Immature natural killer cell (primary cell): ENCODE measurements at places on chromosomes 2 and 18. TPM values are rescaled to one million over a fixed set of nuclear protein-coding genes. Genes with fewer than 3 reads are reported as not detected.

Gene PAIP2B
- polyA plus RNA-seq = 1.3 TPM

Gene TNFAIP6
- polyA plus RNA-seq = not detected

Gene ZNF512
- polyA plus RNA-seq = 17.4 TPM

Gene IL1F10
- not detected for polyA plus RNA-seq

DNA sequence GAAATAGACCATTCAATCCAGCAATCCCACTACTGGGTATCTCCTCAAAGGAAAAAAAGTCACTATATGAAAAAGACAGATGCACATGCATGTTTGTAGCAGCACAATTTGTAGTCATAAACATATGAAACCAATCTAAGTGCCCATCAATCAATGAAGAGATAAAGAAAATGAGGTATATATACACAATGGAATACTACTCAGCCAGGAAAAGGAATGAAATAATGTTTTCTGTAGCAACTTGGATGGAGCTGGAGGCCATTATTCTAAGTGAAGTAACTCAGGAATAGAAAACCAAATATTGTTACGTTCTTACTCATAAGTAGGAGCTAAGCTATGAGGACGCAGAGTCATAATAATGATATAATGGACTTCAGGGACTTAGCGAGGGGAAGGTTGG lies 45.2 kb upstream of the LRRC30 start:
- DNase-seq = no peak

DNA sequence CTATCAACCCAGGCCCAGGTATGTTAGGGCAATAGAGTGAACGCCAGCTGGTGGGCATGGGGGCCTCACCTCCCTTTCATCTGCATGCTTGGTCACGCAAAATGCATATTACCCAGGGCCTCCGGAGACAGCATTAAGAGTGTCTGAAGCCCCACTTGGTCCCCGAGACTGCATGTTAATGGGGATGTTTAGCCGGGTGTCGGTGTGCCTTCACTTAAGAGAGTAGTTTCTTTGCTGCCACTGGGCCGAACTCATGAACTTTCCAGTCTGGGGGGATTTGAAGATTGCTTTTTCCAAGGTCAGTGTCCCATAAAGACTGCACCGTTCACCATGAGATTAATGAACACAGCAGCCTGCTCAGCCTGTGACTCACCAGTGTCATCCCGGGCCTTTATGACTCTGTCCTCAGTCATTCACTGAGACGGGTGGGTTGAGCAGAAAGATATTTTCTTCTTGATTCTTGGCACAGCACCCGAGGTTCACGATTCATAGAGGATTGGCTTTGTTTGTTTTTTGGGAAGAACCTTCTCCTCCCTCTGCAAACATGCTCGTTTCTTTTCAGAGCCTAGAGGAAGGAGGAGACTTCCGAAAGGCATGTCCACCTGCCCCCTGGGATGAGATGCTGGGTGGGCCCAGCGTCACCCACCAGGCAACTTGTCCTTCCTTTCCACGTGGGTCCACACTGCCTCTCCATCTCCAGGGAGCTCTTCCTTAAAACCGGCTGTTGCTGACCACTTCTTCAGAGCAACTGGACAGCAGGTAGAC lies 199.1 kb downstream of the GLI2 start:
- no peak for DNase-seq

GRCh38 chr2:212649646-212650045 lies 111.0 kb upstream of the ERBB4 start:
- DNase-seq = no peak

DNA sequence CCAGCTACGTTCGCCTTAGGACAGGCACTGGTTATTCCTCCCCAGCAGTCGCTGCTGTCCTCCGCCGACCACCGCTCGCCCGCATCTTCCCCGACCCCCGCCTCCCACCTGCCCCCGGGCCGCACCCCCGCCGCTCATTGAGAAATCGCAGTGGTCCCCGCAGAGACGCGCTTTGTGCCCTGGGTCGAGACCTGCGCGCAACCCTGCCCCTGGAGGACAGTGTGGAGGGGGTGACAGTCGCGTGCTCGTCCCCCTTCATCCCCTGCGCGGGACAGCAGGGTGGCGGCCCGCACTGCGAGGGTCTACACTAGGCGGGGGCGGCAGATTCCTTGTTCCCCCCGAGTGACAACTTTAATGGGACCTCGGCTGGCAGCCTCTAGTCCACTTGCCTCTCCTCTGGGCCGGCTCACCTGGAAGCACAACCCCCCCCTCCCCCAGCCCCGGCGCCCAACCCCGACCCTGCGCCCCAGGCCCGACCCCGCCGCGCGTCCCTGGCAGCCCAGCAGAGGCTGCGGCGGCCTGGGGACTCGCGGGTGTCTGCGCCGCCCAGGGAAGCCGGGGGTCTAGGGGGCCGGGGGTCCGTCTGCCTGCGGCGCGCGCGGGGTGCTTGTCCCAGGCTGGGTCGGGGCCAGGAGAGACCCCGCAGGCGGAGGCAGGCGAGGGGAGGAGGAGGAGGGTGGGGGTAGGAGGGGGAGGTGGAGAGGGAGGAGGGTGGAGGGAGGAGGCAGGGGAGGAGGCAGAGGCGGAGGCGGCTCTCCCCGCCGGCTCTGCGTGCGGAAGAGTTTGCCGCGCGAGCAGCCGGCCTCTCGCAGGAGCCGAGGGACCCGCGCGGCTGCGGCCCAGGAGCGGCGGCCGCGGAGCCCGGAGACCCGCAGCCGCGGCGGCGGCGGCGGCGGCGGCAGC lies at the start of gene NPAS2:
TSS of gene NPAS2 (plus strand) at position 770 of the 903 bp plus-strand sequence. CDS start 84,616 bp downstream, outside the sequence.
- DNase-seq = no peak
